C1 segment of cervical spinal cord (tissue), 14 donors: ENCODE measurements at places on chromosomes 6 and 20.

DNA sequence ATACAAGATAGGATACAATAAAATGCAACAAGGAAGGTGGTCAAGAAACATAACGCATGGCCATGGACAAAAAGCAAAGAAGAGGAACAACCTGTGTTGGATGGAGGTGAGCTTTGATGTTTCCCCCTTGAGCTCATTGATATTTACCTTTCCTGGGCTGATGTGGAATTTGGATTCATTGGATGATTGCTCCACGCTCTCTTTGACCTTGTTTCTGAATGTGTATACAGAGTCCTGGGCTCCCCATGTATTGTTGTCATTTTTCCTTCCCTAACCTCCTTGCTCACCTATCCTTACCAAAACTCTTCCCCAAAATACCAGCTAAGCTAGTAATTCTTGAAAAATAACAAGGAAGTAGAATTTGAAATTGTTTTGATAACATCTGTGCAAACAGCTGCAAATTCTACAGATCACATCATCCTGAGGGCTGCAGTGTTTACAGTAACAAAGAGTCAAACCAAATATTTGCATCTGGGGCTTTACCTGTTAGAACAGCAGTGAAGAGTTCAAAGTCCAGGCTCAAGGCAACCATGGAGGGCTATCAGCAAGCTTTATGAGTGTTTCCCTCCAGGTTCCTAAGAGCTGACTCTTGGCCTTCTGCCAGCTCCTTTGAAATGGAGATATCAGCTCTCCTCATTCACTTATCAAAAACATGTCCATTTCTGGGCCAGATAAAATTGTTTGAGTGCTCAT, 214.3 kb upstream of the MARCKS start:
- DNase-seq: no peak

DNA sequence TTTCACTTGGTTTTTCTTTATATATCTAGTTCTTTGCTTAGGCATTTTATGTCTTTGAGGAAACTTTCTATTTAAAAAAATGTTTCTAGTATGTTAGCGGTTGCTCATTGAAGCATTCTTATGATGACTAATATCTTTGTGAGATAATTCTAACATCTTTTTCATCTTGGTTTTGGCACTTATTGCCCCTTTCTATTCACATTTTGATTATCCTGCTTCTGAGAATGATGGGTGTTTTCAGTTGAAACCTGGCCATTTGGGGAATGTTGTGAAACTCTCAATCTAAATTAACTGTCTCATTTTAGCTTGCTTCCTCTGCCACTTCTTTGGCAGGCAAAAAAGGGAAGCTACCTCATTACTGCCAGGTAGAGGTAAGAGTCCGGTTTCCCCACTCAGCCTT, 683.1 kb downstream of the DOK5 start:
- DNase-seq: no peak

DNA sequence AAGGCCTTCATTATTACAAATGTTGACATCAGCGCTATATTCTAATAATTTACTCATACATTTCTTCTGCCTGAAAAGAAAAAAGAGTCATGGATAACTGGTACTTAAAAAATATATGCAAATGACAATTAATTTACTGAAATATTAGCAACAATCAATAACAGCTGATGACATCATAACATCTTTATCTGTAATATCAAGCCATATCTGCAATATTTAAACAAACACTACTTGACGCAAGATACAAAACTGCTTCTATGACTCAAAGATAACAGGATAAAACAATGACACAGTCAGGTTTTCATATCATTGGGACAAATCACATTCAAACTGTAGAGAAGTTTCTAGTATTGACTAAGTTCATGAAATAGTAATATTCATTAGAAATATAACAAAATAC, 16.5 kb downstream of the HACE1 start:
- no peak for DNase-seq

- no peak for DNase-seq
Measured at GRCh38 chr6:161443848-161444247, 170.0 kb upstream of the AGPAT4 start.
